ENCODE measurements at places on chromosomes 12 and 14.

DNA sequence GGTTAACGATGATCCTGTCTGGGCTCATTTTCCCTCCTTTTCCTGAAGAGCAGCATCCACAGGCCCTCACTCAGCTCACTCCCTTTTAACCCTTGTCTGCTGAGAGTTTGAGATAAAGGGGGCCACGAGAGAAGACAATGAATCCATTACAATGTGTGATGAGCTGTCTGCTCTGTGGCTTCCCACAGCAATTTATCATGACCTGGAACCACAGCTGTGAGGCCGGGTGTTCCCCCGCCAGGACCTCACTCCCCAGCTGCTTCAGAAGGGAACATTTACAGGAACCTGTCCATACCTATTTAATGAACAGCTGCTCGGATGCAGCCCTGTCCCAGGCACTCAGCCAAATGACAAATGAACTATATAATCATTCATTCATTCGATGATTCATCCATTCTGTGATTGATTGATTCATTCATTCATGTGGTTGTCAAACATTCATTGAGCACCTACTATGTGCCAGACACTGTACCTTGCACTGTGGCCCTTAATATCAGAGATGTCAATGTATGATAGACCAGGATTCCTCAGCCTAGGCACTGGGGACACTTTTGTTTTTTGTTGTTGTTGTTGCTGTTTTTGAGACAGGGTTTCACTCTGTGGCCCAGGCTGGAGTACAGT is 18.5 kb upstream of the P2RX7 start:
- no peak for DNase-seq

DNA sequence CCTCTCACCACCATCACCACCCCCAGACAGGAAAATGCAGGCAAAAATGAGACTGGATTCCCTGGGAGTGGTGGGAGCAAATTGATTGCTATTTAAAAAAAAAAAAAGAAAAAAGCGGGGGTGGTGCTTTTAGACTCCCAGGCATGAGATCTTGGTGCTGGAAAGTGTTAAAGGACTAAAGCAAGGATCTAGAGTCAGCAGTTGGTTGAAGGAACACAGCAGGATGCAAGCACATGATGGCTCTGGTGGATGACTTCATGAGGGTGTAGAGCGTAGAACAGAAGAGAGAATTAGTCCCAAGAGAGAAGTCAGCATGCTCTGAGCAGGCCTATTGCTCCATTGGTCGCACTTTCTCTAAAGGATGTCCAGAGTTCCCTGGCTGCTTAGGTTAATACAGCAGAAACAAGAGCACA is 183.8 kb upstream of the HMGA2 start:
- no peak for DNase-seq

DNA sequence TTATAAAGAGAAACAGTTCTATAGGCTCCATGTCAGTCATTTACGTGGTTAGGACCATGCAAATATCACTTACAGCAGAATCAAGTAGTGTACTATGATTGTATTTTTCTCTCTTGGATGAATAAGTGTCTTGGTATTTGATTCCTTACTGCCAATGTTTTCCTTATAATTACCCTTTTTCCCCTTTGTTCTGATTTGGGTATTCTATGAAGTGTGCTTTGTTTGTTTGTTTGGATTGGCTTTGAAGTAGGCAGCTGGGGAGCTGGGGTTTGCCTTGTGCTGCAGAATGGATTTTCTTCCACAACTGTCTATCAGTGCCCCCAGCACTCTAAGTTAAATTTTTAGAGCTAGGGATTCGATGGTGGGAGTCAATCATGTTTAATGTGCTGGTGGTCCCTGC is 12.4 kb downstream of the TMEM120B start:
- DNase-seq: no peak

GRCh38 chr12:117850048-117850447 is 118.7 kb downstream of the KSR2 start:
- DNase-seq: peak; percentile 17

- no peak for DNase-seq
Measured at GRCh38 chr12:7171854-7172253, 17.6 kb upstream of the PEX5 start.

DNA sequence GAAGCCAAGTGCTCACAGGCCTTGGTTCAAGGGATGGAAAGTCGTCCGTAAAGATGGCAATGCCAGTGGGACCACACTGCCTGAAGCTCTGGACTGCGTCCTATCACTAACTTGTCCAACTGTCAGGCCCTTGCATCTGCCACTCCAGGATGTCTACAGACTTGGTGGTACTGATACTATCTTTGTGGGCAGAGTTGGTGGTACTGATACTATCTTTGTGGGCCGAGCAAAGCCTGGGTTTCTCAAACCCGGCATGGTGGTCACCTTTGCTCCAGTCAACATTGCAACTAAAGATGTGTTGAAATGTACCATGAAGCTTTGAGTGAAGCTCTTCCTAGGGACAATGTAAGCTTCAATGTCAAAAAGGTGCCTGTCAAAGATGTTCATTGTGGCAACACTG is 128.4 kb upstream of the SEL1L start:
- no peak for DNase-seq

DNA sequence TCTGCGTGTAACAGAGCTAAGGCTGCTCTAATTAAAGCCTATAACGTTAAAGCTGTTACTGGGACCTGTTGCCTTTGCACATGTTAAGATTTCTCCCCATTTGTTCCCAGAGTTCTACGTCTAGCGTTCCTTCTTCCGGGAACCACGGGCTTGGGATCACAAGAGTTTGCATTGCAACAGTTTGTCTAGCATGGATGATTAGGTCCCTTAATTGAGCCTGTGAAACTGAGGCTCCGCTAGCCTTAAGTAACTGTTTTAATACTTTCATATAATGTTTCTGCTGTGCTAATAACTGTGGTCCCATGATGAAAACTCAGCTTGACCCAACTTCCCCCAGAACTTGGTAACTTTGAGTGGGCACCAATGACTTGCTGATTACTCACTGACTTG is 16.7 kb upstream of the LYZ start:
- no peak for DNase-seq

GRCh38 chr12:79850610-79851299 is 84.1 kb downstream of the PPP1R12A start:
- DNase-seq: no peak

- no peak for DNase-seq
Measured at GRCh38 chr12:78002878-78003277, 172.2 kb downstream of the NAV3 start.

DNA sequence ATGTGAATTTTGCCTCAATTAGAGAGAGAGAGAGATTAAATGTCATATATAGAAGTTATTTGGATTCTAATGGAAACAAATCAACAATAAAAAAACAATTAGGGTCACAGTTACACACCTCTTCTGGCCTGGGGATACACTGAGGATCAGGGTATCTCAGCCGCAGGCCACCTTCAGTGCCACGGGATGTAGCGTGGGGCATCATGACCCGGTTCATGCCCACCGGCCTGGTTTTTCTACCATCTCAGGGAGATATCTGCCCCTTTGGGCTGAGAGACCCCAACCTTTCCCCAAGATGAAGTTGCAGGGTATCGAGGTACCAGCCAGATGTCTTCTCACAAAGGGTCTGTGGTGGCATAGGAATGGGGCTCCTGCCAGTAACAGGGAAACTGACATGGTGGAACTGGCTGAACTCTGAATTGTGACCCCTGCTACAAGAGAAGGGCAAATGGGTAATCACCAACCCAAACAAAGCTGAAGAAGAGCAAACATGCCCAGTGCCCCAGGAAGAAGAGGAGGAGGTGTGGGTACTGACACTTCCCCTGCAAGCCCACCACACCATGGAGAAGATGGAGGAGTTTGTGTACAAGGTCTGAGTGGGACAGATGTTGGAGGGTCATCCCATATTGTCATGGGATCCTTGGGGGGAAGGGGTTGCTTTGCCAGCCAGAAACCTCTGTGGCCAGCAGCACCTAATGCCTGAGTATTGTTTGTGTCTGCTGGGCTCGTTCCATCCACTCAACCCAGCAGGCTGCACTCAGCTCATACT is 19.5 kb downstream of the SERPINA3 start:
- no peak for DNase-seq

GRCh38 chr12:126210026-126210425 is 1144.8 kb downstream of the AACS start:
- DNase-seq: no peak

DNA sequence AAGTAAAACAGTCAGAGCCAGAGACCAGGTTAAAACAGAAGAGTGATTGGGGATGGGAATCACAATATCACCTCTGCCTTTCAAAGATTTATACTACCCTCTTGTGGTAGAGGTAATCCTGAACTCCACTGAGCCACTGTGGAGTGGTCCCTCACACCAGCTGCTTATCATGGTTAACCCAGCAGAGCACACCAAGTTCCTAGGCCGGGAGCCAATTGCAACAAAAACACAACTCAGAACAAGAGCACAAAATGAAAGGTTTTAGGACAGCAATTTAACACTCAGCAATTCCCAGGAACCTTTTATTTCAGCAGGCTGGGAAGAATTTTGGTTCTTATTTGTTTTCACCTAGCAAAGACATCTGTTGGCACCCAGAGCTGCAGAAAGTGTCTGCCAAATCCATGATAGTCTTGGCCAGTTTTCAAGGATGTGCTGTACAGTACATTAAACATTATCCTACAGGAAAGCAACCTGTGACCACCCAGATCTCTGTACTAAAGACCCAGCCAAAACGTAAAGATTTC is 220.5 kb upstream of the ATXN7L3B start:
- no peak for DNase-seq

DNA sequence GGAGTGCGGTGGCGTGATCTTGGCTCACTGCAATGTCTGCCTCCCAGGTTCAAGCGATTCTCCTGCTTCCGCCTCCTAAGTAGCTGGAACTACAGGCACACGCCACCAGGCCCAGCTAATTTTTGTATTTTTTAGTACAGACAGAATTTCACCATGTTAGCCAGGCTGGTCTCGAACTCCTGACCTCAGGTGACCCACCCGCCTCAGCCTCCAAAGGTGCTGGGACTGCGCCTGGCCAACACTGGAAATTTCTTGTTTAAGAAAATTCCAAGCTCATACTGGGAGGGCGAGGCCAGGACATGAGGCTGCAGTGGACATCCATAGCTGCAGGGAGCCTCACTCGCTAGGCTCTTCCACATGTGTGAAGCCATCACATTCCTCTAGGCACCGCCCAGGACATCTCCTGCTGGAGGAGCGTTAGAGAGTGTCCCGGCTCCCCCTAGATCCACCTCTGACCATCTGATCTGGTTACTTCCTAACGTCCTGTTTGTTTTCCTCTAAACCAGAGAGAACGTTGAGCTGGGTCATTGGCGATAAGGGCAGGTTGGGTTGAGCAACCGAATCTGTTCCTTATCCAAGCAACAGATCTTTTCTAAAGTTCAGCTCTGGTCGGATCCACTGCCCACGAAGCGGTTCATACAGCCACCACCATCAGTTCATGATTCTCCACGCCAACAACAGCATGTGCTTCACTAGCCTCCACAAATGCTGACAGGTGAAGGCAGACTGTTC is 108.2 kb upstream of the MED13L start:
- no peak for DNase-seq

- no peak for DNase-seq
Measured at GRCh38 chr12:111732786-111733185, 33.9 kb upstream of the ALDH2 start.

- no peak for DNase-seq
Measured at GRCh38 chr12:97681612-97682504, 219.3 kb downstream of the RMST start.

GRCh38 chr12:124518051-124518932 is 49.1 kb downstream of the NCOR2 start:
- DNase-seq: no peak

DNA sequence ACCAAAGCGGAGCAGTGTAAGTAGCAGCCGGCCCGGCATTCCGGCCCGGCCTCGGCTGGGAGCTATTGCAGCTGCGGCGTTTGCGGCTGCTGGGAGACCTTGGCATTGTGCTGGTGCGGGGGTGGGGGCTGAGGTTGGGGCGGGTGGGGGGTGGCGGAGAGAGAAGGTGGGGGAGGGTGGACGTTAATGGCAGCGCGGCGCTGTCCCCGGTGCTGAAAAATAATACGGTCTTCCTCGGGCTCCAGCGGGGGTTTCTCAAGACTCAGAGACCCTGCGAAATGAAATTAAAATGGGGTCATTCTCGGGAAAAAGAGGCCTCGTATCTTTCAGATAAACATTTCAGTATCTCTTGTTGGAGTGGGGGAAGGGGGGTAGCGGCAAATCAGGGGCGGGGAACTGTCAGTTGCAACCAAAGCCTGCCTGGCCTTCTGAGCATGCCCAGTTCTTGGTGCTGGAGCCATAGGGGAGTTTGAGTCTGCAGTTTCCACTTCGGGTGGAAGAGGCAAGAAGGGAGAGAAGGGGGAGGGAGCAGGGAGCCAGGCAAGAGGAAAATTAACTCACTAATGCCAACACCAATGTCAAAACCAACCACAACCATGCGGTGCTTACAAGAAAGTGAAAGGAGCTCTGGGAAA is 414 bp downstream of the UNC79 start:
- no peak for DNase-seq

- no peak for DNase-seq
Measured at GRCh38 chr14:49598189-49598484, 603 bp upstream of the LRR1 start.

DNA sequence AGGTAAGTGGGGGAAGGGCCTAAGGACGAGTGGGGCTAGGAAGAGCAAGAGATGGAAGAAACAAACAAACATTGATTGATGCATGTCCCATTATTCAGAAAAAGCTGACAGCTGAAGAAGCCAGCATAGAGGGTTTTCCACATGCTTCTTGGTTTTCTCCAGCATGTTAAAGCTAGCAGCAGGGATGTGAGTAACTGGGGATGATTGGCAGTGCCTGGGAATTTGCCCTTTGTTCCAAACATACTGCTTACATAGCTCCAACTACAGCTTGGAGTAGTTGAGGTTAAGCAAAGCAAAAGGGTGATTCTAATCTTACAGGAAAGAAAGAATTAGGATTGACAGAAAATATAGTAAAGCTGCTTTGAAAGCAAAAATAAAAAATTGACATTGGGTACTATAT is 68.0 kb upstream of the IFNG-AS1 start:
- no peak for DNase-seq

- no peak for DNase-seq
Measured at GRCh38 chr12:18483698-18484325, 222.5 kb downstream of the PIK3C2G start.

- DNase-seq: no peak
Measured at GRCh38 chr14:96297000-96297399, 41.0 kb downstream of the BDKRB1 start.

- DNase-seq: no peak
Measured at GRCh38 chr12:71282925-71283324, 125.1 kb upstream of the TSPAN8 start.

GRCh38 chr14:93014058-93015023 is 91.4 kb downstream of the CHGA start:
- DNase-seq: no peak

DNA sequence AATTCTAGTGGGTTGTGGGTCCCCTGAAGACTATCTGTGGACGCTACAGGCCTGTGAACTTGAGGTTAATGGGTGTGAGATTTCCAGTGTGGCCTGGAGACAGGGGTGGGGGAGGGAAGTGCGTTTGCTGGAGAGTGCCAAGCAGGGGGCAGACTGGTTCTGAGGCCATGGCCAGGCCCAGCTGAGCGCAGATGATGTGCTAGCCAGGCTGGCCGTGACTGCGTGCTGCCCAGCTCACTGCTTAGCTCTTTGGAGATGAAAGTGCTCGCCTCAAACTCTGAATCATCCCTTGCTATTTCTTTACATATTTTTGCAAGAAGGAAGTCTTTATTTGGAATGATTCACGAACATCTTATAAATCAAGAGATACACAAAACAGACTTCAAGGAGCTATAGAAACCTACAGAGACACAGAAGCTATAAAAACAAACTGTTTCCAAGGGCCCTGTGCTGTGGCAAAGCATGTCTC is 75.2 kb upstream of the PLEKHG3 start:
- DNase-seq: no peak

GRCh38 chr12:104460973-104461698 is 4.4 kb downstream of the CHST11 start:
- no peak for DNase-seq

Data from activated naive CD4-positive, alpha-beta T cell treated with anti-CD3 and anti-CD28 coated beads, Interleukin-2, amount 50 U/mL, for 72 hours (primary cell).